Posterior vena cava (tissue), 2 donors: ENCODE measurements at places on chromosomes 4 and X. TPM values are rescaled to one million over a fixed set of nuclear protein-coding genes. Genes with fewer than 3 reads are reported as not detected.

Gene RAPGEF2
- total RNA-seq: 28.2 TPM

Gene OCRL
- total RNA-seq: 24.8 TPM

Gene CENPE
- 2.2 TPM for total RNA-seq

Gene FLNA
- 5,571 TPM for total RNA-seq

Gene USP46
- 18.3 TPM for total RNA-seq

Gene SLC4A4
- 2.0 TPM for total RNA-seq

Gene TMEM255A
- total RNA-seq: 6.3 TPM

Gene SULT1B1
- total RNA-seq: 7.5 TPM

Gene GSPT2
- total RNA-seq: 7.6 TPM

Gene SNCA
- 25.5 TPM for total RNA-seq

Gene GPAT3
- 4.3 TPM for total RNA-seq

DNA sequence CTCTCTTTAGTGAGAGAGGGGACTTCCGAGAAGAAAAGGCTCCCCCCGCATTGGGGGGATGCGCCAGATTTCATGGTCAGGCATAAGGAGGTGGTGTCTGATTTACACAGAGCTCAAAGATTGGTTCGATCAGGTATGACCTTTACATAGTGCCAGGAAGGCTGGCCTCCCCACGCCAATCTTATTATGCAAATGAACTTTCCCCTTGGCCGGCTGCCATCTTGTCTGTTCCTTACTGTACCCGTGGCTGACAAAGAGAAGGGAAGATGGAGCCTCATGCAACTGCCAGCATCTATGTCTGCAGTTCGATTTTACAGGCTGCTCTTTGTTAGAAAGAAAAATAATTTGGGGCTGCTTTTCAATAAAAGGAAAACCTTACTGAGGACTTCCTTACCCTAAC lies 197.2 kb downstream of the GPM6A start:
- peak; percentile 71 for DNase-seq

DNA sequence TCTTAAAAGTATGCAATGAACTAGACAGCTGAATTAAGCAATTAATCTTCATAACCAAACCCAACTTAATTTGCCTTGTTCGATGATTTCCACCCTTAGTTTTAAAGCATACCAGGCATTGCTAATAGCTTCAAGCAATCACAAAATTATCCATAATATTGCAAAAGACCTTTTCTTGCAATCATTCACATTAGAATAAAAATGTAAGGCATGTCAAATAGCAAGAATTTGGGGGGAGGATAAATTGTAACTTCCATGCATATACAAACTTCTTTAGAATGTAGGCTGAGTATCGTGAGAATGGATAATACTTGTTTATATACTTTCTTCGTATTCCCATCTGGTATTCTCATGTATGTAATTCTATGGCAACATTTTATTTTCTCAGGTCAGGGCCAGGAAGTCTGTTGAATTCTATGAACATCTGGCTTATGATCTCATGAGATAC lies 28.7 kb upstream of the BMP2K start:
- DNase-seq: no peak

DNA sequence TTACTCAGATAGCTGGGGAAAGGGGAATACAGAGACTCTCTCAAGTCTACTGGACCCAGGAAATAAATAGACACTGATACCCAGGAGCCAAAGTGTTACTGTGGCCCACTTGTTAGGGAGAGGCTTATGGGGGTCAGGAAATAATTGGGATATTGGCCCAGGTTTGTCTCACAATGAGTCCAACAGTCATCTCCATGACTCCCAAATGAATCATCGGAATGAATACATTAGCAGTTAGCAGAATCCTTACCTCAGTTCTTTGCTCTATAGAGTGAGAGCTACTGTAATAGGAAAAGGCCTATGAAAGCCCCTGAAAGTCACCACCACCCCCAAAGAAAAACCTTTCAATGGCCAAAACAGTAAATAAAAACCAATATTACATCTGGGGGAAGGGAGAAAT lies 42.4 kb upstream of the ARHGEF6 start:
- DNase-seq: no peak

GRCh38 chr4:135601351-135601750 lies 1399.8 kb upstream of the PABPC4L start:
- no peak for DNase-seq

GRCh38 chr4:153326513-153326912 lies 18.0 kb upstream of the MND1 start:
- no peak for DNase-seq

DNA sequence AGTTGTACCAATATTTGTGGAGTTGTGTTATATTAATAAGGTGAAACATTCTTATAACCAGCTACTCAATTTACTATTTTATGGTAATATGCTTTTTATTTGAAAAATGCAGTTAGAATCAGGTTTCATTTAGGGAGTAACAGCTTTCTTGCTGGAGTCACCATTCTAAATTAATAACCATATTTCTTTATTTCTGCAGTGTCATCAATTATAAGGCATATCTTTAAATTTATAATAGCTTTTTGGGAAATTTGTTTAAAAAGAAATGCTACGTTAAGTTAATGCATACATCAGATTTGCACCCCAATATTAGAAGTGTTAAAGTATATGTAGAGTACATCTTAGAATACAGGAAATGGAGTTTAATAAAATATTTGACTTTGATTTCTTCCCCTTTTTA lies 18.9 kb downstream of the USP38 start:
- DNase-seq: no peak

DNA sequence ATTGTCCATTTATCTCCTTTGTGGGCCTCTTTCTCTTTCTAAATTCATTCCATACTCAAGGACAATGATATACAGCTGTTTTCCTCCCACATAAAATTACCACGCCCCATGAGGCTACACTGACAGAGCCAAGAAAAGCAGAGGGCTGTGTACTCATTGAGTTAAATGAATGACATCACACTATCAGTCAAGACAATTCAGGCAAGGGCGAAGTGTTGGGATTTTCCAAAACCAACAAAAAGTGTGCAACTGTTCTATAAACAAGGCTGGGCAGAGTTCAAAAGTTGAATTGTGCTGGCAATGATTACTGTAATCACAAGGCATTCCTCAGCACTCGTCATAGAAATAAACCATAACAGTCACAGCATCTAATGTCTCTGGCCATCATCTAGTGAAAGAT lies 799.6 kb upstream of the DIAPH2 start:
- DNase-seq: no peak

- DNase-seq: no peak
Observed at GRCh38 chr4:111776561-111776960, 368.7 kb upstream of the FAM241A start.

DNA sequence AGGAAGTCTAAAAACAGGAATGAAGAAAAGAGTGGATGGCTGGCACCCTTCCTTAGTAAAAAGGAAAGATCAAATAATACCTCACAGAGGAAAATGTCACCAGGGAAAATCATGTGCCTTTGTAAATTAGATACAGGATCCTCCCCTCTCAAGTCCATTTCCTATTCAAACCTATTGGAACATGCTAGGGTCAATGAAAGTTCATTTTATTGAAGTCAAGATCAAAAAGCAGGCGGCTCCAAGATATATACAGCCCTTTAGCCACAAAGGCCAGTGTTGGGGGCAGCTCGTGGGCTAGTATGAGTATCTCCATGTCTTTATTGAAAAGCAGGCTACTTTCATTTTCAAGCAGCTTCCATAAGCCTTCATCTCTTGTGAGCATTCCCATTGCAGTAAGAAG lies 141.1 kb downstream of the QDPR start:
- DNase-seq: no peak

GRCh38 chr4:19256823-19257222 lies 994.9 kb upstream of the SLIT2 start:
- DNase-seq: no peak

DNA sequence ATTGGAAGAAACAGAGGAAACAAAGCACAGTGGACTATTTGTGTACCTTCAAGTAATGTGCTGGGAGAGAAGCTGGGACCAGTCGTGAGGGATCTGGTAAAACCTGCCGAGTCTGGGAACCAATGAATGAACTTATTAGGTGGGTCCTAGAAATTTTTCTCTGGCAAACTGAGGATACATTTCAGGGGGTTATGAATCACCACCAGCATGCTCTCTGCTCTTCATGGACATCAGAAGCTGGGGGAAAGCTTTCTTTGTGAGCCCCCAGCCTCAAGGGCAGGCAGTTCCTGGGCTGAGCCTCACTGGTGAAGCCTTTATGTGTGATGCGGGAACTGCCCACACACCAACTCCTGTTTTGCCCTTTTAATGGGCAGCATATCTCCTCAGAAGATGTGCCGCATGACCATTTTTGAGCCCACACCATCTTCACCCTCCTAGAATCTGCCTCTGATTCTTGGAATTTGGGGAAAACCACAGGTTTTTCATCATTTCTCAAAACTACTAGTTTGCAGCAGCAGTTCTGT lies 95.4 kb upstream of the ENPP6 start:
- no peak for DNase-seq

- DNase-seq: no peak
Observed at GRCh38 chrX:136862546-136862945, 18.0 kb downstream of the RBMX start.

DNA sequence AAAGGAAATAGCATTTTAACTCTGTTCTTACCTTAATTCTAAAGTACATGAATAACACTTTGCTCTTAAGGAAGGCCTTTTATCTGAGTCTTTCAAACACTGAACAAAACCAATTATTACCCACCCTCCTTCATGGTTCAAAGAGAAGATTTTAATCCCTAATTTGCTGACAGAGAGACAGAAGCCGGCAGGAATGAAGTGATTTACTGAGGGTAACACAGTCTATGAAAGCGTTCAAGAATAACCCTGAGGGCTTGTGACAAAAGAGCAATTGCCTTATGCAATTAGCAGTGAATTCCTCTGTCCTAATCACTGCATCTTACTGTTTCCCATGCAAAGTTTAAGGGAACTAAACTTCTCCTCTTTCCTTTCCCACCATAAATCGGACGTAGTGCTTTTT lies 144.1 kb downstream of the PACRGL start:
- no peak for DNase-seq

DNA sequence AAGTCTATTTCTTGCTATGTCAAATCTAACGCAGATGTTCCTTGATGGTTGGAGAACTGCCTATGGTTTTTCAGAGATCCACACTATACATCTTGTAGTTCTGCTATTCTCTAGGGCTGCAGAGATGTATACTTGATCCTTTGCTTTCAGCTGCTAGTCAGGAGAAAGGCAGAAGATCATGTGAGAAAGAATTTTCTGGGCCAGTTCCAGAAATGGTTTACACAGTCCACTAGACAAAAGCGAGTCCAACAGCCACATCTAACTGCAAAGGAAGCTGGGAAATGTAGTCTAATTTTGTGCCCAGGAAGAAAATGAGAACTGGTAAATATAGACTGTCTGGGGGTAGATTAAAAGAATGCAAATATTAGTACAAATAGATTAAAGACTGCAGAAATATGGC lies 394.3 kb upstream of the SLIT2 start:
- no peak for DNase-seq

GRCh38 chr4:24778464-24779225 lies 16.7 kb upstream of the SOD3 start:
- DNase-seq: no peak

DNA sequence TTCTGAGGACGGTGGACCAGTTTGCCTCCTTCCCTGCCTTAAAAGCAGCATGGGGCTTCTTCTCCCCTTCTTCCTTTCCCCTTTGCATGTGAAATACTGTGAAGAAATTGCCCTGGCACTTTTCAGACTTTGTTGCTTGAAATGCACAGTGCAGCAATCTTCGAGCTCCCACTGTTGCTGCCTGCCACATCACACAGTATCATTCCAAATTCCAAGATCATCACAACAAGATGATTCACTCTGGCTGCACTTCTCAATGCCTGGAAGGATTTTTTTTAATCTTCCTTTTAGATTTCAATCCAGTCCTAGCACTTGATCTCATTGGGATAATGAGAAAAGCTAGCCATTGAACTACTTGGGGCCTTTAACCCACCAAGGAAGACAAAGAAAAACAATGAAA lies 255.3 kb downstream of the RAPGEF2 start:
- DNase-seq: no peak

- no peak for DNase-seq
Observed at GRCh38 chrX:10795721-10796120, 175.3 kb upstream of the MID1 start.

DNA sequence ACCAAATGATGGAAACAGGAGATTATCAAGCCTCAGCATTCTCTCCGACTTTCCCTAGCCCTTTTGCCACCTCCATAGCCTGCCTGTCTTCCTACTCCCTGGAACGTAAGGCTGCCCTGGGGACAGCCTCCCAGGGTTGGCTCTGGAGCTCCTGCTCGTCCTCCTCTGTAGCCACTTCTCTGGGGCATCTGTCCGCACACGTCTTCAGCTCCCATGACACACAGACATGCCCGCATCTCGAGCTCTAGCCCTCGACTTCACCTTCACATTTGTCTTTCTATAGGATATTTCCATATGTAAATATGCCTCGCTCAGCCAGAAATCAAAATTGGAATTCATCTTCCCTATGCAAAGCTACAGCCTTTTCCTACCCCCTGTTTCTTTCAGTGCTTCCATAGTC lies 67.7 kb downstream of the TSC22D3 start:
- DNase-seq: no peak

DNA sequence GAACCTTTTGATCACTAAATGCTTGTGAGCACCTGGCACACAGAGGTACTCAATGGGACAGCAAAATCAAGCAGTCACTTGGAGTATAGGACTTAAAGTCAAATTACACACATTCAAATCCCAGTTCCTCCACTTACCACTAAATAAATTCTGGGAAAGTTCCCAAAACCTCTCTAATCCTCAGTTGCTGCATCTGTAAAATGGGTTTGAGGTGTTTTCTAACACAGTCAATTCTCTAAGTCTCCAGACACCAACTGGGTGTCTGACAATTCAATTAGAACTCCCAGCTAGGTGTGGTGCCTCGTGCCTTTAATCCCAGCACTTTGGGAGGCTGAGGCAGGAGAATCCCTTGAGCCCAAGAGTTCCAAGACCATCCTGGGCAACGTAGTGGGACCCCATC lies 19.0 kb downstream of the QDPR start:
- no peak for DNase-seq

- no peak for DNase-seq
Observed at GRCh38 chr4:31007858-31008257, 287.7 kb downstream of the PCDH7 start.

DNA sequence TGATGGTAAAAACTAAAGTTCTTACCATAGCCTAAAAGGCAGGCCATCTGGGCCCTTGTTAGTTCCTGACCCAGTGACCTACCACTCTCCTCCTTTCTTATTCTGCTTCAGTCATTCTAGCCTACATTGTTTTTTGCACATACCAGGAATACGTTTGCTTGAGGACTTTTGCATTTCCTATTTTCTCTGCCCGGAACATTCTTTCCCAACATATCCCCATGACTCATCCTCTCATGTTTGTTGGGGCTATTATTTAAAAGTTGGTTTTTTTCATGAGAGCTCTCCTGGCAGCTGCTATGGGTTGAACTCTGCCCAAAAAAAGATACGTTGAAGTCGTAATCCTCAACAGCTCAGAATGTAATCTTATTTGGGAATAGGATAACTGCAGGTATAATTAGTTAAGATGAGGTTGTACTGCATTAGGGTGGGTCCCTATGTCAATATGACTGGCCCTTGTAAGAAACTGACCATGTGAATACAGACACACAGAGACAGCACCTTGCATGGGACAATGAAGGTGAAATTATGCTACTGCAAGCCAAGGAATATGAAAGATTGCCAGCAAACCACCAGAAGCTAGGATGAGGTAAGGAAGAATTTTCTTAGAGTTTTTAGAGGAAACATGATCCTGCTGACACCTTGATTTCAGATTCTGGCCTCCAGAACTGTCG lies 138.3 kb upstream of the PDHA2 start:
- DNase-seq: no peak

- DNase-seq: peak; percentile 89
Observed at GRCh38 chrX:48957477-48957826, at the start of gene OTUD5. Gene OTUD5 (minus strand): TSS chrX:48957607. CDS start chrX:48957570, 37 bp downstream.

- DNase-seq: no peak
Observed at GRCh38 chrX:135973025-135973547, 702 bp downstream of the MMGT1 start.

GRCh38 chr4:189001971-189002450 lies 862.8 kb downstream of the TRIML1 start:
- no peak for DNase-seq
